Inflammatory macrophage treated with lipopolysaccharide for 4 hours (primary cell): ENCODE measurements at places on chromosomes 7 and 10.
A peak's percentile ranks its signal among the peaks of the same experiment; 100 is the strongest.

DNA sequence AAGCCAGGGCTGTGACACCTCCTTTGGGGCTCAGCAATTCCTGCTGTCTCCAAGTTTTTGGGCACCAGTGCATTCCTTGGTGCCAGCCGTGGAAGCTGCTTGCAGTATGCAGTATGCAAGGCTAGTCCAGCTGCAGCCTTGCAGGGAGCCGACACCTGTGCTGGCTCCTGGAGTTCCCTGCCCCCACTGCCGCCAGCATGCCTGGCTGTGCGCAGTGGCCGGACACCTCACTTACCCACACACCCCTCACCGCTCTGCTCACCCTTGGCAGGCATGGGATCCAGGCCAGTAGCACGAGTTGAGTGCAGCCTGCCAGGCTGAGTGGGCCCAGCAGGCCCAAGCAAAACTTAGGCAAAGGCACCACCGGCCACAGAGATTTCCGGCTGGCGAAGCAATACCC lies 77.4 kb downstream of the SAMD9 start:
- no peak for DNase-seq

GRCh38 chr10:5411941-5412276 lies 448 bp upstream of the NET1 start:
- no peak for DNase-seq

GRCh38 chr10:74548676-74549075 lies 277.7 kb upstream of the KAT6B start:
- no peak for DNase-seq

- DNase-seq, result no peak
Measured at GRCh38 chr10:113059371-113059780, 109.3 kb downstream of the TCF7L2 start.

DNA sequence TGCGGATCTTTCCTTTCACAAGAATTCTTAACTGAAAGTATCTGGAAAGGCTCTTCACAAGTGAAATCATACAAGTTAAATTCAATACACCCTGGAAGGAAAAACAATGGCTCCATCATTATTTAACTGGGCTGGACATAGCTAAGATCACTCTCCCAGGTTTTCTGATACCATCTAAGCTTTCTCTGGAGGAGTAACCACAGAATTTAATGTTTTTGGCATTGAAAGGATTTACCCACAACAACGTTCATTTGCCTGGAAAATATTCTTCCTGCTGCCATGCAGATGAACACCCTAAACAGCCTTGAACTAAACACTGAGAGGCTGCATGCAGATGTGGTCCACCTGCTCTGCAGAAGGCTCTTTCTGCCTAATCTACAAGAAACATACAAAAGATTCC lies 4.3 kb downstream of the NEBL start:
- DNase-seq, result no peak

- no peak for DNase-seq
Measured at GRCh38 chr7:141460781-141461715, 90.2 kb upstream of the AGK start.

- no peak for DNase-seq
Measured at GRCh38 chr10:104170610-104171254, 48.8 kb downstream of the SFR1 start.

DNA sequence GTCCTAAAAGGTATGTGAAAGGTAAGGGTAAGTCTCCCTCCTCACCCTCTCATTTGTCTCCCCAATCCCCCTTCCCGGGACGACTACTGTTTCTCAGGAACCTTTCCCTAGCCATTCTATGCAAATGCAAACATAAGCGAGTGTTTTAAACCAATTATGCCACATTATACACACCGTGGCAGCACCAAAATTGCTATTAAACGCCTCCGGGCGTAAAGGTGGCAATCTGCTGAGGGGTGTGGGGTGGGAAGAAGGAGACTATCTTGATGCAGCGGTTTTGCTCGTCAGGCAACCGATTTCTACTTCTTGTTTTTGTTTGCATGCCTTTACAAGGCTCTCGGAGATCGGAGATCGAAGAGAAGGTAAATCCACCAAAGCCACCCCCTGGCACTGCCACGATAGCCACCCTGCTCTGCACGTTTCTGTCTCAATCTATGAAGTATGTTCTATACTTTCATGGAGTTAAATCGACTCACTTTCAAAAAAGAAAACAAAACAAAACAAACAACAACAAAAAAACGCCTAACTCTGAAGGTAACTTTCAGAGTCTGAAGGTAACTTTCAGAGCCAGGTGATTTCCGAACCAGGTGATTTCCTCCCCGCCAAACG lies 46.0 kb upstream of the CDK1 start:
- no peak for DNase-seq

GRCh38 chr7:88132725-88133124 lies 87.1 kb downstream of the SRI start:
- DNase-seq, result peak; percentile 14

DNA sequence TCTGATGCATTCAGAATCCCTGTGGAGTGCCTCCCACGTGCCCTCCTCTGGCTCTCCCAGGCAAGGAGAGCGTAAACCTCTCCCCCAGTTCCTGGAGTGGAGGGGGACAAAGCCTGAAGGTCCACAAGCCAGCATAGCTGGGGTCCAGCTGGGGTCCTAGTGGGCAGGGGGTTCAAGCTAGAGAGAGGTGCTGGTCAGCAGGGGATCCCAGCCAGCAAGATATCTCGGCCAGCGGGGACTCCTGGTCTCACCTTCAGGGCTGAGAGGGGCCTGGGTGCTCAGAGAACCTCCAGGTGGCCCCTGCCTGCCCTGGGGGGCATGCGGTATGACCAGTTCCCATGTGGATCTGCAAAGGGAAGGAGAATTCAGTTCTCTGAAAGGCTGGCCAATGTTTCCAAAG lies 413.7 kb downstream of the TCERG1L start:
- DNase-seq, result no peak

GRCh38 chr10:52609071-52609470 lies 163.5 kb downstream of the MBL2 start:
- DNase-seq, result no peak

GRCh38 chr10:77041636-77042258 lies 595.9 kb downstream of the KCNMA1 start:
- no peak for DNase-seq
